ENCODE measurements at places on chromosomes 13 and 19.

GRCh38 chr19:31319465-31319864 is 29.8 kb downstream of the TSHZ3 start:
- no peak for DNase-seq

GRCh38 chr13:77902319-77902963 is 16.2 kb downstream of the EDNRB start:
- no peak for DNase-seq

DNA sequence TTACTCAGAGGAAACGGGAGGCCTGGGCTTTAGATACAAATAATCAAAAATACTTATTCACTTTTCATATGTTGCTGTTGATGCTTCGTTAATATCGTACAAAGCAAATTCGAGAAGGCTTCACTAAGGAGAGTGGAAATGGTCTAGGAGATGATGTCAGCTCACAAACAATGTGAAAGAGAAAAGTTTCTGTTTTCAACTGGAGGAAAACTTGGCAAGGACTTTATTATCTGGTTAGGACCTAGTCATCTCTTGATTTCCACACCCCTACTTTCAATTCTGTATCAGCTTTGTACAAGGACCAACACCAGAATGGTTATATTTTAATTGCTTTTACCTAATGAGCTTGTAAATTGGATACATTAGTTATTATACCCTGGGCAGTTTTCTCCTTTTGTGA is 88.0 kb downstream of the SLC10A2 start:
- DNase-seq, result no peak

DNA sequence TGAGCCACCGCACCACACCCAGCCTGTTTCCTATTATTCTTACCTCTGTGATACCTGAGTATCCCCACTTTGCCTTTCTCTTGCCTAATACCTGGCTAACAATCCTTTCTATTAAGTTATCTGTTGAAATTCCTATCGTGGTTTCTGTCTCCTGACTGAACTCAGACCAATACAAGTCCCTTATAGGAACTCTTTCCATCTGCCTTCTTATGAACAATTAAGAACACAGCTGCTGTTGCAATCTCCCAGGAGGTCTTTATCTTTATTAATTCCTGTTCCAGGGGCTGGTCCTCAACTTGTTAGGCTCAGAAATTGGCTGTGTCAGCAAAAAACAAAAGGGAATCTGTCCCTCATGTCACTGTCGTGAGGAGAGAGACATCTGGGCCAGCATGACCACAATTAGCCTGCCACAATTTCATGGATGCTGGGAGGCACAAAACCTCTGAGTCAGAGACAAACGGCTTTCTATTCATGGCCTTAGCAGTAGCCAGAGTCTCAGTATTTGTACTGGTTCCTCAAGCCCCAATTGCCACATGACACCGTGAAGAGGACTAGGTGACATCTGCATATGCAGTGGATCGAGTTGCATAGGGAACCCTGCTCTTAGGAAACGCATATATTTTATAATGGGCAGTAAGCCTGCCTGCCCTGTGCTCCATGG is 58.2 kb downstream of the NUFIP1 start:
- no peak for DNase-seq

DNA sequence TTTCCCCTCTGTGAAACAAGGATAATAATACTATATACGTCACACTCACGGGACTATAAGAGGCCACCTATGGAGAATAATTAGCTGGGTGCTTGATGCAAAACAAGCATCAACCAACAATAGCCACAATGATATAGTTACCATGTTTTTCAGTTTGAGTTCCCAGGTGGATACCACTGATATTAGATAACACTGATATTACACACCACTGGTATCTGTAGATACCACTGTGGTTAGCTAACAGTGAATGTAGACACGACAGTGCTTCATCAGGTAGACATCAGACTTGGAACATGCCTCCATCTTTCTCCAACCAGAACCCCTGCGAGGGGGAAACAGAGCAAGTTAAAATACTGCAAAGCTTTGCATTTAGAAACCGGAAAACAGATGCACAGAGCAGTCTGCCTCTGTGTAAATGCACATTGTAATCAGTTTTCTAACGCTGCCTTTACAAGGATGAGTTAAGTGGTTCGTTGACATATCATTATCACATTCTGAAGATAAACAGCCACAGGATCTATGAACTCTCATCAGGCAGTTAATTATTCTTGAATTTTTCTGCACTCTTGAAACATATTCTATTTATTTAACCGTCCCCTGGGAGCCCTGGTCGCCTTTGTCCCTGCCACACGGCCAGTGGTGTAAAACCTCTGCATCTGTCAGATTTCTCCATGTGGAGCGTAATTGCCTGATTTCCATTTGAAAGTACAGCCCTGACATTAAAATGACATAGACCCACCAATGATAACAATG is 80.7 kb downstream of the RNASEH2B start:
- no peak for DNase-seq

DNA sequence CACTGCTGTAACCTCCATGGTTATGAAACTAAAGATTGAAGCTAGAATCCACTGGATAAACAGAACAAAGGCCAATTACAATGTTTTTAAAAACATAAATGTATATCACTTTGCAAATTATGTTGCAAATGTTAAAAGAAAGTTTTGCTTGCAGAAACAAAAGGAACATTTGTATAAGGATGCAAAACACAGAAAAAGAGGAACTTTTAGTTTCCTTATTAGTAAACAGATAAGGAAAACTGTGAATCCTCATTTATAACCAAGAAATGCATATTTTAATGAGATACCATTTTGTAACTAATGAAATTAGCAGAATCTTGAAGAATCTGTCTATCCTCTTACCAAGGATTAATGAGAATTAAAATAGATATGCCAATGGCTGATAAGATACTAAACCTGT is 32.3 kb downstream of the LPAR6 start:
- DNase-seq, result no peak

DNA sequence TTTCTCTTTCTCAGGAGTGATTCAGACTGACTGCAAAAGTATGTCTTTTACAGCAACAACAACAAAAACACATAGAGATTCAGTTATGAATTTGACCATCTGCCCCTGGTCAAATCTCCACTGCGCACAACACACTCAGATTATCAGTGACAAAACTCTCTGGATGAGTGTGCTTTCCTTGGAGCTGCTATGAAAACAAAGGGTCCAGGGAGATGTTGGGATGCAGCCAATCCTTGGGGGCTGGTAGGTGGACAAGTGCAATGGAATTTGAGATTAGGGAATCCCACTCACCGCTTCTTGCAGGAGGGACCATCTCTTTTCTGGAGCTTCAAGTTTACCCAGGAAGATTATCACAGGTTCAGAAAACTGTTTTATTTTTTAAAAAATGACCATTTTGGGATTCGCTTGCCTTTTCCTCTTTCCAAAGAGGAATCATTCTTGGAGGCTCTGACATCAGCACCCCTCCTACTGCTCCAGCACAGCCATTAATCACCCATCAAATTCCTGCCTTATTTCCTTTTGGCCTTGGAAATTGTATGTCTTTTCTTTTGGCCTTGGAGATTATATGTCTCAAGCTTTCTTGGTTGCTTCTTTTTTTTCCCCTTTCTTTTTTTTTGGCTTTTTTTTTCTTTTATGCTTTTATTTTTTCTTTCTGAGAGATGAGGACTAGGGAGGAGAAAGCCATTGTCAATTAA is 311.8 kb downstream of the TSHZ3 start:
- DNase-seq, result no peak

DNA sequence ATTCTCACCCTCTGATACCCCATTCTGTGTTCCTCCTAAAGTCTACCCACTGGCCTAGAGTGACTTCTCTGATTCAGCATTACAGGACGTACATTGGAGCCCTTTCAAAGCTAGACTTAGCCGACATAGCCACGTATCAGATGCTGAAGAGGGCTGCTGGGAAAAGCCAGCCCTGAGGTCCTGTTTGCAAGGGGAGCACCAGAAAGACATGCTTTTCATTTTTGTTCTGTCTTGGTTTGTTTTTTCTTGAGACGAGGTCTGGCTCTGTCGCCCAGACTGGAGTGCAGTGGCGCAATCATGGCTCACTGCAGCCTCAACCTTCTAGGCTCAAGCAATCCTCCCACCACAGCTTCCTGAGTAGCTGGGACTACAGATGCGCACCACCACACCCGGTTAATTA is 6.3 kb upstream of the ZSWIM4 start:
- no peak for DNase-seq

GRCh38 chr13:83883061-83883523 is 818 bp upstream of the SLITRK1 start:
- no peak for DNase-seq

GRCh38 chr19:36638862-36639510 is 27.7 kb downstream of the ZNF461 start:
- DNase-seq, result no peak

DNA sequence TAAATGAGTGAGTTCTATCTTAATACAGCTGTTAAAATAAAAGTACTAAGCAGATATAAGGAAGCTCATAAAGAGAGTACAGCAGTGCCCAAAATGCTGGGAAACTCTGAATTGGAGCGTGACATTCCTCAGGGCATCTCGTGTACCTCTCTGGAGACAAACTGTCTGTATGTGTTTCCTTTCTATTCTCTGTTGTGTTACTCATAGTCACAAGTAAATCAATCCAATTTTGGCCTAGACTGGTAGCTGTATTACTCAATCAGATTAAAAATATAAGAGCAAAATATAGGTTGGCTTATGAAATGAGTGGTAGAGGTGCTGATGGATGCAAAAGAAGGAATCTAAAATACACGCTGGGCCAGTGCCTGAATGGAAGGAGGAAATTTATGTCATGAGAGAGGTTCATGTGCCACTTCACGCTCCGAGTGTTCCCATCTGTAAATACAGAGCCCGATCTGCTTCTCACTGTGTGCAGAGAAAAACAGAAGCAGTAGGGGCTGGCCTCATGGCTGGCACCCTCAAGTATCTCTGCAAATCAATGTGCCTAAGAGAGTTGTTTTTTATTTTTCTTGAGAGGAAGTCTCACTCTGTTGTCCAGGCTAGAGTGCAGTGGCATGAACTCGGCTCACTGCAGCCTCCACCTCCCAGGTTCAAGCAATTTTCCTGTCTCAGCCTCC is 58.7 kb upstream of the RGCC start:
- DNase-seq, result no peak

- DNase-seq, result no peak
These were observed 42.7 kb downstream of the BRD4 start for GRCh38 chr19:15289673-15290072.

DNA sequence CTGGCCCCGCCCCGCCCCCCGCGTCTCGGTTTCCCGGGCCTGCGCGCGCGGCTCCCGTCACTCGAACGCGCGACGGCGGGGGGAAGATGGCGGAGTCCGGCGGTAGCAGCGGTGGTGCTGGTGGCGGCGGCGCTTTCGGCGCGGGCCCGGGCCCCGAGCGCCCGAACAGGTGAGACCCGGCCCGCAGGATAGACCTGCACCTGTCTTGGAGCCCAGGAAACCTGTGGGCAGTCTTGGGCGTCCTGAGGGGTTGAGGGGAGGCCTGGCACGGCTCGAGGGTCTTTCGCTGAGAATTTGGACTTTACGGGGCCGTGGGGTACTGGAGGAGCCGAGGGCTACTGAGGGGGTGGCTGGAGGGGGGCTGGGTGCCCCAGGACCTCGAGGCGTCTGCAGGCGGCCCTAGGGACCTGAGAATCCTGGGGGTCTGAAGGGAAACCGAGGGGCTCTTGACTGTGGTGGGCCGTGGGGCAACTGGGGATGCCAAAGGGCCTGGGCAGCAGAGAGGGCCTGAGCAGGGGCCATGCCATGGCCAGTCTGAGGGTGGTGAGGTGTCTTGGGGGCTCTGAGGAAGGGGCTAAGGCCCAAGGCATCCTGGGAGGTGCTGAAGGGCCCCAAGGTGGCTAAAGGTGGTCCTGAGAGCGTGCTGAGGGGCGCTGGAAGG is at the start of gene KLHL26:
TSS of gene KLHL26 (plus strand) at position 60 of the 661 bp plus-strand sequence. CDS start at position 87, 27 bp downstream.
- no peak for DNase-seq

DNA sequence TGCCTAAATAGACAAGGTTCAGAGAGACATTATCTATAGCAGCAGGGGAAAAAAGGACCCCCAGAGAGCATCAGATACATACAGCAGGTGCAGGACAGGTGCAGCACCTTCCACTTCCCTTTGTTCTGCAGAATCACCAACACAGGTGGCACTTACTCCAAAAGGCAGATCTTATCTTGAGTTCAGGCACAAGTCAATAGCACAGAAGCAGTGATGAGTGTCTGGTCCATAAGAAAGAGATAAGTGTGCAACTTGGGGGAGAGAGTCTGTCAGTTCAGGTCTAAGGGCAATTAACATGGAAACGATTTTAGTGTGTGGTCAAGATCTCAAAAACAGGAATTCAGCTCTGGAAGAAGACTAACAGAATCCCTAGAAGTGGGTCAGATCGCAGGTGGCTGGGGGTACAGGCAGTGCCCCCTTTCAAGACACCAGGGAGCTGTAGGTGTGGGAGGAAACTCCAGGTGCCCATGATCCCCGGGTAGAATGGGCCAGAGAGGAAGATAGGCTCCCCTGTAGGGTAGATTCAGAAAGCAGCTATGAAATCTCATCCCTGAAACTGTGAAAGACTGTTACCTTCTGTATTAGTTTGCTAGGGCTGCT is 40.6 kb downstream of the TNFSF11 start:
- DNase-seq, result peak; percentile 46

DNA sequence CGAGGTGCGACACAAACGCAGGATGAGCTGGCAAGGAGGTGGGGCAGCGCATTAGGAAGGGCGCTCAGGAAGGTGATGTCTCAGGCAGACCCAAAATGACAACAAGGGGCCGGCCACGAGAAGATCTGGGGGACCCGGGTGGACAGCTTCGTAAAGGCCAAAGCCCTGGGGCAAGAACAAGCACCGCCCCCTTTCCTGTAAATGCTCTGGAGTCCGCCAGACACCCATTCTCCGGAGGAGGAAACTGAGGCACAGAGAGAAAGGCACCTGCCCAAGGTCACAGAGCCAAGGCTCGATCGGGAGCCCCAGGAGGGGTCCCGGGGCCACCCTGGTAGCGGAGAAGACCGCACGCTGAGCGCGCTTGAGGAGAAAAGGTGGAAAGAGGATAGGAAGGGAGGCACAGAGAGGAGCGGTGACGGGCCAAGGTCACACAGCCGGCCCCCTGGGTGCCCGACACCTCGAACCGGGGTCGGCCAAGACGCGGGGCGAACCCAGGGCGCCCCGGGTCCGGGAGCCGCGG is 571 bp downstream of the SAFB2 start:
- no peak for DNase-seq

- no peak for DNase-seq
These were observed 2.1 kb downstream of the SIX5 start for GRCh38 chr19:45766869-45767346.

DNA sequence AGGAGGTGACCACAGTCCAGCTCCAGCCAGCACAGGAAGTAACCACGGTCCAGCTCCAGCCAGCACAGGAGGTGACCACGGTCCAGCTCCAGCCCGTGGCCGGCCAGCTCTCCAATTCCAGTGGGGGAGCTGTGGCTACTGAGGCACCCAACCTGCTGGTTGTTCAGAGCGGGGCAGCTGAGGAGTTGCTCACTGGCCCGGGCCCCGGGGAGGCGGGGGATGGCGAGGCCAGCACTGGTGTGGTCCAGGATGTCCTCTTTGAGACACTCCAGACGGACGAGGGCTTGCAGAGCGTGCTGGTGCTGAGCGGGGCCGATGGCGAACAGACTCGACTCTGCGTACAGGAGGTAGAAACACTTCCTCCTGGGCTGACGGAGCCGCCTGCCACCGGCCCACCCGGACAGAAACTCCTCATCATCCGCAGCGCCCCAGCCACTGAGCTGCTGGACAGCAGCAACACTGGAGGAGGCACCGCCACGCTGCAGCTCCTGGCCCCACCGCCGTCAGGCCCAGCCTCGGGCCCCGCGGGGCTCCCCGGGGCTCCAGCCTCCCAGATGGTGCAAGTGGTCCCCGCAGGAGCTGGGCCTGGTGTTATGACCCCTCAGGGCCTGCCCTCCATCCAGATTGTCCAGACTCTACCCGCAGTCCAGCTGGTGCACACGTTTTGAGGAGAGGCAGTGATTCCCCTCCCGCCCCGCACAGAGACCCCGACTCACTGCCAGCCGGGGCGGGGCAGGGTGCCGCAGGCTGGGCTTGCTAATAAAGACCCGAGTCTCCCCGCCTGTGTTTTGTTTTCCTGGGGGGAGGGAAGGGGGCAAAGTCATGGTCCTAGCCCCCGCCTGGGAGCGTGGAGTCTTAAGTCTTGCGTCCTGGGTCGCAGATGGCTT is 1.0 kb upstream of the NAT14 start:
- DNase-seq, result no peak

Measured in DMS79 treated with DMSO at 0.1 percent for 48 hours (cell line).